Stimulated activated CD8-positive, alpha-beta memory T cell treated with anti-CD3 and anti-CD28 coated beads, Interleukin-7, amount 100 ng/mL, for 1 hour (primary cell): ENCODE measurements at places on chromosomes 1 and 21.

- DNase-seq = no peak
Observed at GRCh38 chr1:170707959-170708655, 44.2 kb downstream of the PRRX1 start.

GRCh38 chr1:53552146-53552861 lies 93.1 kb downstream of the DMRTB1 start:
- no peak for DNase-seq

DNA sequence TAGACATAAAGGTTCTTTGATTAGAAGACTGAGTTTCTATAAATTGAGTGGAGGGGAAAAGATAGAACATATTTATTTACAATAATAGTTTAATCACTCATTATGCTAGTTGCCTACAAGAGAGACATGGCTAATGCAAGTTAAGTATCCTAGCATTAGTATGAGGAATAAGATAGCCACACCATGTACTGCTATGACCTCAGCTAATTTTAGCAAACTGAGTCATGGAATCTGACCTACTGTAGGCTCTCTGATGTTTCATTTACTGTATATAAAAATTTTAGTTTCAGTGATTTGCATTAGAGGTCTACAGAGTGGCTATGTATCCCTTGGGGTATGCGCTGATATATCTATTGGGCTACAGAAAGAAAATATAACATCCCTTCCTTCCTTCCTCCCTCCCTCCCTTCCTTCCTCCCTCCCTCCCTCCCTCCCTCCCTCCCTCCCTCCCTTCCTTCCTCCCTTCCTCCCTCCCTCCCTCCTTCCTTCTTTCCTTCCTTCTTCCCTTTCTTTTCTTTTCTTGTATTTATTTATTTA lies 5.8 kb downstream of the AGL start:
- no peak for DNase-seq

GRCh38 chr1:89311757-89312156 lies 39.1 kb upstream of the GBP5 start:
- DNase-seq = no peak

DNA sequence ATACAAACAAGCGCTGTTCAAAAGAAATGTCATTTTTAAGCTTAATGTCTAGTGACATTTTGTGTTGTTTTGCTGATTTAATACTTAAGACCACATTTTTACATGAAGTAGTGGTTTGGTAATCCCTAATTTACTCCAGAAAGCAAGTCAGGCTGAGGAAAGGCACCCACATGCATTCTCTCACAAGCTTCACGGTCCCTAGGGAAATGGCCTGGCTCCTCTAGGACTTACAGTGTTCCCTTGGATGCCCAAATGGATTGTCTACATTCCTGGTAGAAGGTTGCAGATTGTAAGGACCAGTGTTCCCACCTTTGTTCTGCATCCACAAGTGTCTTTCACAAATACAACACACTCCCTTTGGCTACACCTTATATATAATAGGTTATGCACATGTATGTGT lies 9.5 kb downstream of the GPSM2 start:
- no peak for DNase-seq

DNA sequence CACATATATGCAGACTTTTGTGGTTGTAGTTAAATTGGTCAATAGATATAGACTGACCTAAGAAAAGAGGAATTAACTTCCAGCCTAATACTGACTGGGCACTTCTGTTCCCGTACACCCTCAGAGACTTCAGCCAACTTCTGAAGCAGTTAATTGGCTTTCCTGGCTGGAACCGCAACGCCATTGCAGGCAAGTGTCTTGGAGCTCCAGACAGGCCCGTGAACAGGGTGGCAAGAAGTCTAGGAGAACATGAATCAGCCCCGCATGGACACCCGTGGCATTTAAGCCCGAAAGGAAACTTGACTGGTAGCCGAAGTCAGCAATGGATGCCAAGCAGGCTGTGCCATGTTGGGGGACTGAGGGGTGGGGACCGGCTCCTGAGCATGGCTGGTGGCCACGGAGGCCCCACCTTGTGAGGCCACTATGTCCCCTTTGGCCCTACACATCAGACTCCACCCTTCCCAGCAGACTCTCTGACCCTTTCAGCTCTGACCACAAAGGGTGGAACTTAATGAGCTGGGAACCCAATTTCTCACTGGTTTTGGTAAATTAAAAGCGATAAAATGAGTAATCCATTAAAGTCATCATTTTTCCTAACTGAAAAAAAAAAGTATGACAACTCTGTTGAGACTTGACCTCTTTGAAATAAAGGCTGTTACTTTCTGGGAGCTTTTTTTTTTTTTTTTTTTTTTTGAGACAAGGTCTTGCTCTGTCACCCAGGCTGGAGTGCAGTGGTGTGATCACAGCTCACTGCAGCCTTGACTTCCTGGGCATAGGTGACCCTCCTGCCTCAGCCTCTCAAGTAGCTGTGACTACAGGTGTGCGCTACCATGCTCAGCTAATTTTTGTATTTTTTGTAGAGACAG lies 54.1 kb downstream of the RUNX1 start:
- no peak for DNase-seq

DNA sequence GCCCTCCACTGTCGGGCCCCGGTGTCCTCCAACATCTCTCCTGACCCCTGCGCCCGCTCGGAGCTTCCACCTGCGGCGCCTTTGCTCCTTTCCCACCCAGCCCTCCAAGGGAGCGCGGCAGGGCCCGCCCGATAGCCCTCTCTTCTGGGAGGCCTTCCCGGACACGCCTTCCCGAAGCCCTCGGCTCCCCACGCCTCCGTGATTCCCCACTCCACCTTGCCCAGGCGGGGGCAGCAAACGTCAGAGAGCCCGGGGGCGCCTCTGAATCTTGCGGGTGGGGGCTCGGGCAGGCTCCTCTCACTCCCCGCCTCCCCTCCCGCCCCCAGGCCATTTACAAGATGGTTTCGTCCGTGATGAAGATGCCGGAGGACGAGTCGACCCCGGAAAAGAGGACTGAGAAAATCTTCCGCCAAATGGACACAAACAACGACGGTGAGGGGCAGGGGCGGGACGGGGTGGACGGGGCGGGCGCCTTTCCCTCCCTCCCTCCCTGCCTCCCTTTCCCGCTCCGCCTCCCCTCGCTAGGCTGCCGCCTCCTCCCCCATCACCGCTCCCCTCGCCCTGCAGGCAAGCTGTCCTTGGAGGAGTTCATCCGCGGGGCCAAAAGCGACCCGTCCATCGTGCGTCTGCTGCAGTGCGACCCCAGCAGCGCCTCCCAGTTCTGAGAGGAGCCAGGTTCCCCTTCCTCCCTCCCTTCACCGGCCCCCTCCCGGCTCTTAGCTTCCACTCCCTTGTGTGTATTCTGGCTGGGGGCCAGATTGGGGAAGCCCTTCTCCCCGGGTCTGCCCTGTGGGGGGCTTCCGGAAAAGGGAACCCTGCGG lies 7.1 kb downstream of the HPCA start:
- no peak for DNase-seq

- no peak for DNase-seq
Observed at GRCh38 chr1:226098870-226099835, 36.6 kb downstream of the H3-3A start.

DNA sequence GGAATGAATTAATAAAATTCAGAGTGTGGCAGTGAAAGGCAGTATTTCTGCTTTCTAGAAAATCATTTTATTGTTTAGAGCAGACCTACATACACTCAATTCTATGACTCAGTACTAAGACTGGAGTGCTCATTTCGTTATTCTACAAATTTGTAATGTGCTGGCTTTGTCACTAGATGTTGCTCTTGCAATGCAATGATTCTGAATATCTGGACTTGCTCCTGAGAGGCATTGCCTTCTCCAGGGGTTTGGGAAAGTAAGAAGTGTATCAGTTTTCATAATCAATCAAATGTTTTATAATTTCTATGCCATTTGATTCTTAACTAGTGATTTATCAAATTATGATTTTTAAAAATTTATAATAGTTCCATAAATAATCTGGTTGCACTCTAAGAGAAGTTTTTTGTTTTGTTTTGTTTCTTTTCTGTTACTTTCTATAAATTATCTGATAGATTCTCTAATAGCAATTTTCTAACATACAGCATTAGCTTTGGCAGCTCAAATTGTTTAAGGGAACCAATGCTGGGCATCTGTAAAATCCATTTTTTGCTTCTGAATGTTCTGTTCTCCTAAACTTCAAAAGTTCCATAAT lies 280.5 kb upstream of the SGIP1 start:
- no peak for DNase-seq

DNA sequence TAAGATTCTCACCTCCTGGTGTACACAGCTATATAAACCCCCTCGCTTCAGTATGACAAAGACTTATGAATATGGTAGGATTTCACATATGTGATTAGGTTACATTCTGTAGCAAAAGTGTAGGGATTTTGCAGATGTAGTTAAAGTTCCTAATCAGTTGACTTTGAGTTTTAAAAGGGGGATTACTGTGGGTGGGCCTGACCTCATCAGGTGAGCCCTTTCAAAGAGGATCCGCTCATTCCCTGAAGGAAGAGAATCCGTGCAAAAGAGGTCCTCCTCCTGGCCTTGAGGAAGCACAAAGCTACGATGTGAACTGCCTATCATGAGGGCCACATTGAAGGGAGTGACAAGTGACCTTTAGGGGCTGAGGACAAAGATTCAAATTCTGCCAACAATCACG lies 30.6 kb upstream of the KAZN start:
- DNase-seq = no peak

DNA sequence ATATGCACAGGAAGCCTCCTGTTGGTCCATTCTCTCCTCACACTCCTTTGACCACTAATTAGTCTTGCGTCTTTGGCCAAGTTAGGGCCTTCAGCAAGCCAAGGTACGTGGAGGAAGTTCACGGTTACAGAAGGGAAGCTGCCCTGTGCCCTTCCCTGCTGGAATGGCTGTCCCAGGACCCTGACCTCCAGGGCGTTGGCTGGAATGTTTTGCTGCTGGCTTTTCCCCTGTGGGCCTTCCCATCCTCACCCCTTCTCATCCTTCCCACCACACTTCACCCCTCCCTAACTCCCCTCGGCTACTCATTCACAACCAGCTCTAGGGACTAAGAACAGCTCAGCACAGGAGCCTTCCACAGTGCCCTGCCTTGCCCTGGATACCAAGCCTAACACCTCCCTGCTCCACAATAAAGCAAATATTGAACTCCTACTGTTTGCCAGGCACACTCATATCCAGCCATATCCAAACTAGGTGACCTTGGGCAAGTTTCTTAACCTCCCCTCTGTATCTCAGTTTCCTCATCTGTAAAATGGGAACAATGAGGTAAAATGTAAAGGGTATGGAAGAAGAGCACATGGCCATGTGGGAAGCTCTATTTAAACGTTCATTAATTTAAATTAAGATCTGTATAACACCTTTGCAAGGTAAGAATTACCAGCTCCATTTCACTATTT lies 8.8 kb upstream of the CDCP2 start:
- no peak for DNase-seq

GRCh38 chr1:179178950-179179349 lies 50.5 kb downstream of the ABL2 start:
- no peak for DNase-seq
